ENCODE measurements at places on chromosomes 5 and 9. TPM values are rescaled to one million over a fixed set of nuclear protein-coding genes. Genes with fewer than 3 reads are reported as not detected.

The FSTL4 gene
- total RNA-seq: 4.0 TPM

The CARD9 gene
- 0.53 TPM for total RNA-seq

The SLC36A3 gene
- total RNA-seq: not detected

The CCDC69 gene
- 1.7 TPM for total RNA-seq

The SPATA31C2 gene
- total RNA-seq: not detected

The MLANA gene
- not detected for total RNA-seq

The LCN9 gene
- not detected for total RNA-seq

The VAV2 gene
- total RNA-seq: 48.7 TPM

The SLC24A2 gene
- total RNA-seq: not detected

The PCDHA9 gene
- not detected for total RNA-seq

The LCN15 gene
- not detected for total RNA-seq

The OLFM1 gene
- 10.3 TPM for total RNA-seq

The ASPN gene
- total RNA-seq: not detected

The MAPK9 gene
- total RNA-seq: 28.8 TPM

The SAPCD2 gene
- 25.3 TPM for total RNA-seq

The GLDC gene
- total RNA-seq: 14.0 TPM

The FGD3 gene
- total RNA-seq: 0.16 TPM

The SURF2 gene
- 60.0 TPM for total RNA-seq

The PPP2CA gene
- total RNA-seq: 249 TPM

The CTXN3 gene
- not detected for total RNA-seq

The PRLR gene
- 0.09 TPM for total RNA-seq

The TAL2 gene
- total RNA-seq: 0.15 TPM

The IL5 gene
- not detected for total RNA-seq

The ENTPD8 gene
- total RNA-seq: 0.24 TPM

The SRD5A1 gene
- 32.1 TPM for total RNA-seq

The PCDHB16 gene
- 0.06 TPM for total RNA-seq

The OTULINL gene
- total RNA-seq: 6.1 TPM

The GRIN3A gene
- total RNA-seq: not detected

The PCDHA6 gene
- not detected for total RNA-seq

The AK3 gene
- 43.0 TPM for total RNA-seq

The COL23A1 gene
- total RNA-seq: not detected

The CRB2 gene
- total RNA-seq: 0.11 TPM

The MYMK gene
- total RNA-seq: not detected

The SPATA31C1 gene
- not detected for total RNA-seq

The HSPB3 gene
- 0.10 TPM for total RNA-seq

The FAM151B gene
- 1.8 TPM for total RNA-seq

The SH3RF2 gene
- 3.4 TPM for total RNA-seq

The SHROOM1 gene
- total RNA-seq: 10.3 TPM

The SLC4A9 gene
- not detected for total RNA-seq

The GFI1B gene
- not detected for total RNA-seq

The CENPK gene
- 40.9 TPM for total RNA-seq

The PTGDS gene
- 0.59 TPM for total RNA-seq

The CATSPER3 gene
- total RNA-seq: 0.40 TPM

The LCP2 gene
- not detected for total RNA-seq

The TPRN gene
- 9.4 TPM for total RNA-seq

The KCTD16 gene
- total RNA-seq: 0.05 TPM

The GRIN1 gene
- 0.22 TPM for total RNA-seq

The OBP2B gene
- total RNA-seq: not detected

The PCDHB15 gene
- 0.02 TPM for total RNA-seq

The SLC28A3 gene
- total RNA-seq: 0.01 TPM

The SPINK4 gene
- total RNA-seq: not detected

The CCL27 gene
- total RNA-seq: not detected

The SLC6A3 gene
- total RNA-seq: 0.09 TPM

The FOXI1 gene
- total RNA-seq: not detected
